Fibroblast of the aortic adventitia (primary cell): ENCODE measurements at places on chromosomes 3 and 15. TPM values are rescaled to one million over a fixed set of nuclear protein-coding genes. Genes with fewer than 3 reads are reported as not detected.
A peak's percentile ranks its signal among the peaks of the same experiment; 100 is the strongest.

ZNF660 gene
- total RNA-seq = 2.0 and 6.9 TPM in 2 replicates

XIRP1 gene
- 0.09 TPM in 1 of 2 replicates, not detected in the other for total RNA-seq

C3orf20 gene
- total RNA-seq = not detected in 2 replicates

AKAP13 gene
- 87.7 and 89.9 TPM in 2 replicates for total RNA-seq

TBC1D2B gene
- total RNA-seq = 28.9 and 51.5 TPM in 2 replicates

CILP gene
- under 0.01 and 0.16 TPM in 2 replicates for total RNA-seq

- DNase-seq = no peak
Measured at GRCh38 chr15:64858021-64858575, 16.4 kb downstream of the PLEKHO2 start.

DNA sequence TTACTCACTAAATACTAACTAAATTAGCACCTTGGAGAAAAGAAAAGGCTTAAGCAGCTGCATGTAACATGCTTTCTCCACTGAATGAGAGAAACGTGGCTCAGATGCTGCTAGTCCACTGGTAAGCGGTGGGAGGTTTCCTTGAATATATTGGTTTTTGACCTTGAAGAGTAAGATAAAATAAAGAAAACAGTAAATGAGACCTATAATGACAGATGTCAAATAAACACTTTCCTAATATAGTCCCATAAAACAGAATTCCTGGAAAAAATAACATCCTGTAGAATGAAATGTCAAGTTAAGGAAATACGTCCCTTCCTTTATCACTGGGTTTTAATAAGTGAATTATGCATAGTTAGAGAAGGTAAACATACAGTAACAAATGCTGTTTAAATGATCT, 215.0 kb downstream of the DPH6 start:
- DNase-seq = no peak

GRCh38 chr3:8622873-8623691, 21.5 kb downstream of the SSUH2 start:
- peak; percentile 66 for DNase-seq

- peak; percentile 54 for DNase-seq
Measured at GRCh38 chr15:49622561-49622960, 1.7 kb downstream of the DTWD1 start.

DNA sequence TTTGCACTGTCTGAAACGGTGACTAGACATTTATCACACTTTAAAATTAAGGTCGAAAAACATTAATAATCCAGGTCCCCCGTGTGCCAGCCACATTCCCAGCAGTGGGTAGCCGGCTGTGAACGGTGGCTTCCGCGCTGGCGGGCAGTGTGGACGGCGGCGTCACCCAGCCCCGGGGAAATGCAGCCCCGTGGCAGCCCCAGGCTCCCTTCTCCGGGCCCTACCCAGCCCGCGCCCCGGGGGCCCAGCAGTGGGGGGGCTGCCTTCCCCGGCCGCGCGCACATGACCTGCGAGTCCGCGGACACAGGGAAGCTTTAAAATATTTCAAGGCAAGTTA, 25.3 kb downstream of the GABRA5 start:
- DNase-seq = no peak

DNA sequence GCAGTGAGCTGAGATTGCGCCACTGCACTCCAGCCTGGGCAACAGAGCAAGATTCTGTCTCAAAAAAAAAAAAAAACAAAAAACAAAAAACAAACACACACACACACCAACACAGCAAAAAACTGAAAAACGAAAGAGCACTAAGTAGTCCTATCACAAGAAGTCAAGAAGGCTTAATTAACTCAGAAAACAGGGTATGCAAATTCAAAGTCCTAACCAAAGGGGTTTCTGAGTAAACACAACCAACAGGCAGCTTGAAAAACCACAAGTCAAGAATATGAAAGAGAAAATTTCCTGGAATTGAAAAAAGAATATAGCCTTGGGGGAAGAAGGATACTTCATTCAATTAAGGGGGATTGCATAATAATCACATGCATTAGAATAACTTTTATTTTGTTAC, 37.7 kb upstream of the PARP14 start:
- DNase-seq = no peak

GRCh38 chr15:99571299-99571698, 5.5 kb downstream of the MEF2A start:
- no peak for DNase-seq

DNA sequence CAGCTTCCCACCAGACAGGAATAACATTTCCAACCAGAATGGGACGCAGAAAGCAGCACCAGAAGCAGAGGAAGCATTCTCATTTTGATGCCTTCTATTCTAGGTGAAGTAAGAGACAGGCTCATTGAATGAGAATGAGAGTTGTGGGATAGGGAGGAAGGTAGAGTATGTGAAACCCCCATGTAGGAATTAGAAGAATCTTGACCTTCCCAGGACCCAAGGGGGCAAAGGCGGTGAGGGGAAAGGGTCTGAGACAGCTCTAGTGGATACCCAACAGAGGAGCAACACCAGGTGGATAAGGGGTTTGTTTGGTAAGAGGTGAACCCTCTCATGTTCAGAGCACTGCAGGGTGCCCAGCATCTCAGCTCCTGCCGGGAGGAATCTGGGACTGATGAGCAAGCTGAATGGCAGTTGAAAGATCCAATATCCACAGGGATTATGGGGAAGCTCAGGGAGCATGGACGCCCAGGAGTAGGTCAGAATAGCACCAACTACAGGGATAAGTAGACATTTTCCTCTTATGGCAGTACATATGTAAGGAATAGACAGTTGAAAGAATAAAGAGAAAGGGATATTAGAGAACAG, 77.0 kb downstream of the PLCL2 start:
- no peak for DNase-seq

DNA sequence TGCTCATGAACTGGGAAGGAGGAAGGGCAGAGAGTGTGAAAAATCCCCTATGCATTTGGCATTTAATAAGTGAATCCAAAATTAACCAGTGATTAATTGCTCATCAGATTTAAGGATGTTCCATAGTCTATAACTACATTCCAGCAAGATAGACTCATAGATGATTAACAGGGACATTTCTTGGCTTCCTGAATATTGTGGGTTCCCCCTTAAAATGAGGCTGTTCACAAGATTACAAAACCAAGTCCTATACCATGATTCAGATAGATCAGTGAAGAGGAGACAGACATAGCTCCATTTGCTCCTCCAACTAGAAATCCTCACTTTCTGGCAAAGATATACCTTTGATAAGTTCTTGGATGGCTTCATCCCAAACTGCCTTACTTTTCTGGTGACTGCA, 15.4 kb downstream of the RASGRP1 start:
- DNase-seq = no peak

GRCh38 chr3:171781711-171782127, 28.6 kb downstream of the PLD1 start:
- peak; percentile 31 for DNase-seq
